ENCODE measurements at places on chromosomes 7 and 10. TPM values are rescaled to one million over a fixed set of nuclear protein-coding genes. Genes with fewer than 3 reads are reported as not detected.

Gene CAMK2B
- total RNA-seq, result 0.10 TPM

Gene NCF1
- total RNA-seq, result 1.5 TPM

Gene ASIC3
- total RNA-seq, result 5.5 TPM

- DNase-seq, result no peak
These were observed 36.9 kb upstream of the SH2D4B start for GRCh38 chr10:80500572-80501380.

- no peak for DNase-seq
These were observed 26.4 kb upstream of the UMAD1 start for GRCh38 chr7:7614018-7614741.

GRCh38 chr7:1228545-1229201, 4.0 kb upstream of the UNCX start:
- DNase-seq, result no peak

GRCh38 chr10:51950371-51950995, 251.1 kb upstream of the CSTF2T start:
- DNase-seq, result no peak

DNA sequence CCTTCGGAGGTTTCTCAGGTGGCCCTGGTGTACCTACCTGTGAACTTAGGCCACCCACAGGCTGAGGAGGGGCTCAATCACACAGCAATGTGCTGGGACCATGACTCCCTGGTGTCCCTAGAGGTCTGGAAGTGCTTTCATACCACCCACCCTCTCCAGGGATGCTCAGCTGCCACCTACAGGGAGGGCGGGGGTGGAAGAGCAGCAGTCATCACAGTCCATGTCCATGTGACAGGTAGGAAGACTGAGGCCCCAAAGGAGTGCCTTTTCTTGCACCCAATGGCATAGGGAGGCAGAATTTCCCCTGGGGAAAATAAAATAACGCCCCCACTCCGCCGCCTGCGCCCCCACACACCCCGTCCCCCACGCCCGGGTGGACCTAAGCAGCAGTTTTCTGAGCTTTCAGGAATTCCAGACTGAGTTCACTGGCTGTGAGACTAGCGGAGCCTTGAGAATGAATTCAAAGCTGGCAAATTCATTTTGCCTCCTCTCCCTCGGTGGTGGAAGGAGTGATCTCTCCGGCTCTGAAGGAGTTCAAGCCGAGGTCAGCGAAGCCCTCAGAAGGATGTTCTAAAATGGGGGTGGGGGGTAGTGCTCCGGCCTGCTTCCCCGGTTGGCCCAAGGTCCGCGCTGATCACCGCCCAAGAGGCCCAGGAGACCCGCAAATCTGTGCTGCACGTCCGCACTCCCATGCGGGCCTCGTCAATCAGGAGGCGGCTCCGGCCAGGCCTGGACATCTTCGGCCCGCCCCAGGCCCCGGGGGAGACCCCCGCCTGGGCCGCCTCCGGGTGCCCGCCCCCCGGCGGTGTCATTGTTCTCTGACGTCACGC, 2.1 kb upstream of the ZMIZ1 start:
- no peak for DNase-seq

DNA sequence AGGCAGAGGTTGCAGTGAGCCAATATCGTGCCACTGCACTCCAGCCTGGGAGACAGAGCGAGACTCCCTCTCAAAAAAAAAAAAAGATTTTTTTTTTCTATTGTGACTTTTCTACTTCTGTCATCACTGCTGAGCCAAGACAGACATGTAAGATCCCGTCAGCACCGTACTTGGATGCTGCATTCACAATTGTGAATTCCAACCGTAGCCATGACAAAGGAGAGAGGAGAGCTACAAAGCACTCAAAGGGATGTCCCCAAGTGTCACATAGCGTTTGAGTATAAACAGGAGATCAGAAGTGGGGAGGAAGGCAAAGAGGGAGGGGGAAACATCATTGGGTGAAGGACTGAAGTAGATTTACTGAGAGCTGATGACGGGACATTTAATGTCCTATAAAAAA, 144.2 kb downstream of the PRPF18 start:
- DNase-seq, result no peak

GRCh38 chr7:44079331-44080021, 2.9 kb downstream of the POLM start:
- no peak for DNase-seq

GRCh38 chr7:18086165-18087025, 58.7 kb upstream of the PRPS1L1 start:
- no peak for DNase-seq

DNA sequence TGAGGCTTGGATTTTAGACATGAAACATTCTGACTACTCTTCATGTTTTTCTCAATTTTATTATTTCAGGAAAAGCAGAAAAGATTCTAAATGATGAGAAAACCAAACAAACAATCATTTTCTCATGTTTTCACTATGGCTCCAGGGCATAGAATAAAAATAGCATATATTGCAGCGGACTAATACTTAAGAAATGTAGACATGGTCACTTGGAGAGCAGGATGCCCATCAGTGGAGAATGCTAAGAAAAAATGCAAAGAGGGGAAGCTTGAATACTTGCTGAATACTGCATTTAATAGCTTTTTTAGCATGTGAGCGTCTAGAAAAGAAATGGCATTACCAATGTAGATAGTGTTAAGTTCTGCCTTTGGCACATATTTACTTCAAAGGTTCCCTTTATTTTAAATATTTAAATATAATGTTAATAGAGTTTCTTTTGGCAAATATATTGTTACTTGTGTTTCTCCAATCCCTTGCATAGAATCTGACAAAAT, 107.9 kb downstream of the PPP1R17 start:
- no peak for DNase-seq

- DNase-seq, result no peak
These were observed 196.8 kb downstream of the XPNPEP1 start for GRCh38 chr10:109726473-109726872.

GRCh38 chr7:115229401-115230105, 307.7 kb downstream of the MDFIC start:
- no peak for DNase-seq

DNA sequence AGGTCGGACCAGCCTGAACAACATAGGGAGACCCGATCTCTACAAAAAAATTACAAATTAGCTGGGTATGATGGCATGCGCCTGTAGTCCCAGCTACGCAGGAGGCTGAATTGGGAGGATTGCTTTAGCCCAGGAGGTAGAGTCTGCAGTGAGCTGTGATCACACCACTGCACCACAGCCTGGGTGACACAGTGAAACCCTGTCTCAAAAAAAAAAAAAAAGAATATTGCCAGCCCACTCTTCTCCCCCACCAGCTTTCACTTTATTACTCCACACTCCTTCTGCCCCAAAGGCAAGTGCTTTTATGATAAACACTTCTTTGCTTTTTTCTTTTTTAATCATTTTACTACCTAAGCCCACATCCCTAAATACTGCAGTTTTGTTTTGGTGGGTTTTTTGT, 14.8 kb downstream of the RAB19 start:
- DNase-seq, result no peak

- no peak for DNase-seq
These were observed 265.6 kb upstream of the FOXK1 start for GRCh38 chr7:4416396-4417056.
